ENCODE measurements at places on chromosomes 5 and 9.

- DNase-seq, result no peak
Observed at GRCh38 chr5:83718936-83719495, 1.6 kb downstream of the HAPLN1 start.

DNA sequence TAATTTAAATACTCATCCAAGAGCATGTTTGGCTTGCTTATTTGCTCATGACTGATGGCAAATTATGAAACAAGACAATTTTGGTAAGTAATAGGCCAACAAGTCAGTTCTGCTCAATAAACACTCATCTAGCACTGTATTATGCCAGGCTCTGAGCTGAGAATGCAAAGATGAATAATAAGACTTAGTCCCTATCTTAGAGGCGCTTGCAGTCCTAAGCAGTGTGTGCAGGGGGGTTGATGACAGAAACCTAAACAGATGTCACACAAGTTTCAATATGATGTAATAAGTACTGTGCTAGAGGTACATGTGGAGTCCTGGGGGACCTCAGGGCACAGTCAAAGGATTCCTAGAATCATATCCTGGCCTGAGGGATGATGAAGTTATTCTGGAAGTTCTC, 287.6 kb upstream of the ADRA1B start:
- DNase-seq, result no peak

DNA sequence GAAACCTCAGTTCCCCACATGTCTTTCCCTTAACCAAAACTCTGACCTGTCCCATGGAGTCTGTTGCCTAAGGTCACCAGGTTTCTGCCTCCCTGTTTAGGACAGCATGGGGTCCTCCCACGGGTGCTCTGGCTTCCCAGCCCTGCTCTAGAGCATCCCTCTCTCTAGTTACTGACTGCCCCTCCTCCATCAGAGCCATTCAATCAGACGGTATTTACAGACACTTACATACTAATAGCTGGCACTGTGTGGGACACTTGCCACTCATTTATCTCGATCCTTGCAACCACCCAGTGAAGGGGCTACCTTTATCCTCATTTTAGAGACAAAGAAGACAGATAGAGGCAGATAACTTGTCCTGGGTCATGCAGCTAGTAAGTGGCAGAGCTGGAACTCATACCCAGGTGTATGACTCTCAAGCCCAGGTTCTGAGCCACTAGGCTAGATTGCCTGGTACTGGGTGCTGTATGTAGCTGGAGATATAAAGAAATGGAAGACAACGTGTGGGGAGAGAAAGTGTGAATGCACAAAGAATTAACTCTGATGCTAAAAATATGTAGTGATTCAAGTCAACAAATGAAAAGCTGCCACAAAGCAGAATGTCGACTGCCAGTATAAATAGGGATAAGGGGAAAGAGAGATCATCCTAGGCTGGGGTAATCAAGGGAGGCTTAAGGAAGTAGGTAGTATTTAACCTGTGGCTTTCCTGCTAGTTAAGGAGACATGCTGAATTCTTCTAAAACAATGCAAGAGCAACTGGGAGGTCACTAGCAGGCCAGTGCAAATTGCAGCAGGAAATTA, 52.5 kb upstream of the PDE8B start:
- DNase-seq, result no peak

DNA sequence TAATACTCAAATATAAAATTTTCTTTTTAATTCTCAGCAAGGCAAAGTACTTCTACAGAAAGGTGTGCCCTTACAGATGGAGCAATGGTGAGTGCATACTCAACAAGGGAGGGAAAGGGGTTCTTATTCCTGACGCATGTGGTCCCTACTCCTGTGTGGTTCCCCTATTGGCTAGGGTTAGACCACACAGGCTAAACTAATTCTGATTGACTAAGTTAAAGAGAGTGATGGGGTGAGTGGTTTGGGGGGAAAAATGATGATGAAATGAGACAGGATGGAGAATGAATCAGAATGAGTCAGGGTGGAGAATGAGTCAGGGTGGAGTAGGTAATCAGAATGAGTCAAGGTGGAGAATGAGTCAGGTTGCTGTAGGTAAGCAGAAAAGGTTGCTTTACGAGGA, 22.9 kb upstream of the HMGCS1 start:
- no peak for DNase-seq

DNA sequence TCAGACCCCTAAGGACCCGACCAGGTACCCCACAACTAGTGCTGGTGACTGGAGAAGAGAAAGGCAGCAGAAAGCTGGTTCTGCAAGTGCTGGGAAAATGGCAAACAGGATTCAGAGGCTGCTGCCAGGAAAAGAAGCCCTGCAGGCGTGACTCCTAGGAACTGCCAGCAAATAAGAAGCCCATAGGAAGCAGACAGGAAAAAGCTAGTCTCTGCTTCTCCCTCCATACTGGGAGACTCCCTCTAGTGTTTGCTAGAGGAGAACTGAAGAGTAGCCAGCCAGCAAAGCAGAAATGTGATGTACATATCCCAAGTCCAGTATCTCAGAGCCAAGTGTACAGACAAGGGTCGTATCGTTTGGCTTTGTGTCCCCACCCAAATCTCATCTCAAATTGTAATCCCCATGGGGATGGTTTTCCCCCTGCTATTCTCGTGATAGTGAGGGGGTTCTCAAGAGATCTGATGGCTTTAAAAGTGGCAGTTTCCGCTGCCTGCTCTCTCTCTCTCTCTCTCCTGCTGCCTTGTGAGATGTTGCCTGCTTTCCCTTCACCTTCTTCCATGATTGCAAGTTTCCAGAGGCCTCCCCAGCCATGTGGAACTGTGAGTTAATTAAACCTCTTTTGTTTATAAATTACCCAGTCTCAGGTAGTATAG, 38.1 kb upstream of the TUSC1 start:
- no peak for DNase-seq

DNA sequence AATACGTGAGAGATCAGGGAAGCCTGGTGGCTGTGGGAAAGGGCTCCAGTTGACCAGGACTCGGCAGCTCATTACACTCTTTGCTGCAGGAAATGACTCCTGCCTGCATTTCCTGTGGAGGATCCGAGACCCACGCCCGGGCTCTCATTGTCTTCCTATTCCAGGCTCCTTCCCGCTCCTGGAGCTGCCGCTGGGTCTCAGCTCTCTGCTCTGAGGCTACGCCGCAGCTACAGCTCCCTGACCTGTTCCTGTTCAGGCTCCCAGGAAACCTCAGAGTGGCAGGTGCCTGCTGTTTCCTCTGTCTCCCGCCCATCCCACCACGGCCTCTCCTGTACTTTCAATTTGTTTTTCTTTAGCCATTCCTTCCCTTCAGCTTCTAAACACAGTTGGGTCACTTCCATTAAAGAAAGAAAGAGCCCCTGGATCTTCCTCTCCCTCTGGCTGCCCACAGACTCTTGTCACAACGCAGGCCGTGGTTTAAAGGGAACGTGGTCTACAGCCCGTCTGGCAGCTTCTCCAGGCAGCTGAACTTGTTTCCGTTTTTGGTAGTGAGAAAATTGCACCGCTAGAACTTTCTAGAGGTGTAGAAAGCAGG, 71.5 kb downstream of the IL6ST start:
- DNase-seq, result no peak
